ENCODE measurements at places on chromosomes 3 and 15.

GRCh38 chr3:64163755-64164148 is 61.5 kb downstream of the PRICKLE2 start:
- DNase-seq: no peak

GRCh38 chr3:190892395-190892902 is 30.0 kb upstream of the GMNC start:
- no peak for DNase-seq

GRCh38 chr3:172249039-172249438 is 199.2 kb downstream of the GHSR start:
- no peak for DNase-seq

- no peak for DNase-seq
Observed at GRCh38 chr3:113169891-113170452, 41.4 kb upstream of the BOC start.

DNA sequence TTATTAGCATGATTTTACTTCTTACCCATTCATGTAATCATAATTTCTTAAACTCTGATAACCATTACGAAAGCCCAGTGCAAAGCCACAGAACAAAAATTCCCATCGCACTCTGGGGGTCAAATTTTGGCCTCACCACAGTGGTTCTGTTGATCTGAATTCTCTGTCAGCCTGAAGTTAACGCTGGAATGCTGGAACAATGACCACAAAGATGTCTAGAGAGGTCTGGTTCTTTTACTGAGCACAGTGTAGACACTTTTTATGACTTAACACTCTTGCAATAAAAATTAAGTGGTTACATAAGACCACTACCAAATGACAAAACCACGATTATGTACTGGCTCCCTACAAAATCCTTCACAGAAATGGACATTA is 94.7 kb downstream of the PDZRN3 start:
- no peak for DNase-seq

- no peak for DNase-seq
Observed at GRCh38 chr3:190446573-190447279, 3.0 kb downstream of the TMEM207 start.

DNA sequence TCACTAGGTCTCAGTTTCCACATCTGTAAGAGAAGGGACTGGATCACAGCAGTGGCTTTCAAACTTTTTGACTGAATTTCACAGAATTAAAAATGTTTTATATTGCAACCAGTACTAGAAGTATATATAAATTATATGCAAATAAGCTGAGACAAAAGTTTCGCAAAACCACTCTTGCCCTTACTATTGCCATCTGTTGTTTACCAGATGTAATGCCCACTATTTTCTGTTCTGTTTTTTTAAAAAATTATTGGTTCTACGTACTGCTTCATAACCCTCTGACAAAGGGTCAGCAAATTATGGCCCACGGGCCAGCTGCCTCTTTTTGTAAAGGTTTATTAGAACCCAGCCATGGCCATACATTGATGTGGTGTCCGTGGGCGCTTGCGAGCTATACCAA is 44.8 kb downstream of the PDIA5 start:
- no peak for DNase-seq

- DNase-seq: no peak
Observed at GRCh38 chr15:98889930-98890695, 117.5 kb downstream of the PGPEP1L start.

- peak; percentile 30 for DNase-seq
Observed at GRCh38 chr15:75452865-75453702, 1.6 kb upstream of the SIN3A start.

- DNase-seq: no peak
Observed at GRCh38 chr3:73874606-73875369, 250.0 kb upstream of the PDZRN3 start.

DNA sequence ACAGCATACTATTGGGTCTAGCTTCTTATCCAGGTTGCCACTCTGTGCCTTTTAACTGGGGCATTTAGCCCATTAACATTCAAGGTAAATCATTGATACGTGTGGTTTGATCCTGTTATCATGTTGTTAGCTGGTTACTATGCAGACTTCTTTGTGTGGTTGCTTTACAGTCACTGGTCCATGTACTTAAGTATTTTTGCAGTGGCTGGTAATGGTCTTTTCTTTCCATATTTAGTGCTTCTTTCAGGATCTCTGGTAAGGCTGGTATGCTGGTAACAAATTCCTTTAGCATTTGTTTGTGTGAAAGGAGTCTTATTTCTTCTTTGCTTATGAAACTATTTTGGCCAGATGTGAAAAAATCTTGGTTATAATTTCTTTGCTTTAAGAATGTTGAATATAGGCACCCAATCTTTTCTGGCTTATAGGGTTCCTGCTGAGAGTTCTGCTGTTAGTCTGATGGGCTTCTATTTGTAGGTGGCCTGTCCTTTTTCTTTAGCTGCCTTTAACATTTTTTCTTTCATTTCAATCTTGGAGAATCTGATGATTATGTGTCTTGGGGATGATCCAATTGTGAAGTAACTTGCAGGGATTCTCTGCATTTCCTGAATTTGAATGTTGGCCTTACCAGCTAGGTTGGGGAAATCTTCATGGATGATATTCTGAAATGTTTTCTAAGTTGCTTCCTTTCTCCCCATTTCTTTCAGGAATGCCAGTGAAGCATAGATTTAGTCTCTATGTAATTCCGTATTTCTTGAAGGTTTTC is 39.3 kb downstream of the CCR1 start:
- DNase-seq: no peak

DNA sequence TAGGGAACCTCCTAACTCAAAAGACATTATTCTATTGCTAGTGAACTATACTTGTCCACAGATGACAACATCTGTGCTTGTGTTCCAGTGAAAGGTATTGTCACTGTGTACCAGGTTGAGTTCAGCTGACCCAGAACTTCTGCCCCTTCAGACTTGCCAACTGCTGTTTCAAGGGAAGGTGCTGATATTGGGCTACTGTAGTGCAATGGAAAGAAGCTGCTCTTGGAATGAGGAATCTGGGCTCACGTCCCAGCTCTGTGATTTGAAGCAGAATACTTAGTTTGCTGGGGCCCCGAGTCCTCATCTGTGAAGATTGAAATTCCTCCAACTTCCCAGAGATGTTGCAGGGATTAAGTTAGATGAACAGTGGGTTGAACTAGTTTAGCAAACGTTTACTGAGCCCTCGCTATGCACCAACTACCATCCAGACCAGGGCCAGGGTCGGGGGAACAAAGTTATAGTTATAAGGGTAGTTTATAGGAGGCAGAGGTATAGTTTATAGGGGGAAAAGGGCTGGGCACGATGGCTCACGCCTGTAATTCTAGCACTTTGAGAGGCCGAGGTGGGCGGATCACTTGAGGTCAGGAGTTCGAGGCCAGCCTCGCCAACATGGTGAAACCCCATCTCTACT is 15.9 kb upstream of the UMPS start:
- no peak for DNase-seq

GRCh38 chr3:170225166-170225565 is 2.9 kb downstream of the PRKCI start:
- DNase-seq: no peak

DNA sequence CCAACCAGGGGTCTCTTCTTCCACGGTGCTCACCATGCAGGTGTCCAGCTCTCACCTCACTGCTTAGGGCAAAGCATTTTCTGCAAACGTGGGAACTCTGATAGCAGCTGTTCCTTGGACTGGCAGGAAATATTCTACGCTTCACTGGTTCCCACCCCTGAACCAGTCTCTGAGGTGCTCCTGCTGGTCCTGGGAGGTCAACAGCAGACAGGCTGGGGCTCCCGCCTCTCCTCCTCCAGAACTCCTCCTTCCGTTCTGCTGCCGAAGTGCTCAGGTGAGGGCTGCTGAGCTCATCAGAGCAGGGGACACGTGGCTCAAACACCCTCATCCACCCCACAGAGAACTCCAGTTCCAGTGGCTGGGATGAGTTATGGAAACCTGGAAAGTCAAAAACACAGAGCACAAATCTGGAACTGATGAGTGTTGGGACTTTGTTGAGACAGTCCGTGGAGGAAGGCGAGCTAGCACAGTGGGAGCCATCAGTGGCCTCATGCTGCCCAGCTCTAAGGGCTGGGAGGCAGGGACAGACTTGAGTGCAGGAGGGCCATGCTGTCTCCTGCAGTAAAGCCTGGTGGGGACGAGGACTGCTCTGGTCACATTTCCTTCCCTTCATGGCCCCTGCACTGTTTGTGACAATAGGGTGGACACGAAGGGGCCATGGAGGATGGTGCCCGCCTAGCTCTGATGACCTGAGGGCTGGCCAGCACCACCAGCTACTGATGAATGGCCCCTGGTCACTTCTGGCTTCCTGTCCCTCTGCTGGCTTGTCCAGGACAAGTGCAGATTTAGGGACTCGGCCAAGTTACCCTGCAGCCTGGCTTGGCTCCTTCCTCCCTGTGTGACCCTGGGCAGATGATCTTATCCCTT is 137.8 kb downstream of the KLF13 start:
- DNase-seq: no peak

DNA sequence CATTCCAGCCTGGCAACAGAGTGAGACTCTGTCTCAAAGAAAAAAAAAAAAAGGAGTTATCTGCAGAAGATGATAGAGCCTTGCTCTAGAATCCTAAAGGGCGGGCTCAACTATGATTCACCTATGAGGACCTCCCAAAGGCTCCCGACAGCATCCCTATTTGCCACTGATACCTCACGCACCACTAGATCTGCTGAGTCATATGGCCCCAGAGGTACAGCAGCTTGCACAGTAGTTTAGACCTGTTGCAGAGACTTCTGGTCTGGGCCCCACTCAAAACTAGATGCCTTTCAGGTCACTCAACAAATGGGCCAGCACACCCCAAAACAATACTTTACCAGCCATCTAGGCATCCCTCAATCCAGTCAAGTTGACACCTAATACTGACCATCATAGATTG is 38.1 kb upstream of the PTX3 start:
- no peak for DNase-seq

GRCh38 chr3:18234717-18235335 is 190.3 kb downstream of the SATB1 start:
- DNase-seq: no peak

DNA sequence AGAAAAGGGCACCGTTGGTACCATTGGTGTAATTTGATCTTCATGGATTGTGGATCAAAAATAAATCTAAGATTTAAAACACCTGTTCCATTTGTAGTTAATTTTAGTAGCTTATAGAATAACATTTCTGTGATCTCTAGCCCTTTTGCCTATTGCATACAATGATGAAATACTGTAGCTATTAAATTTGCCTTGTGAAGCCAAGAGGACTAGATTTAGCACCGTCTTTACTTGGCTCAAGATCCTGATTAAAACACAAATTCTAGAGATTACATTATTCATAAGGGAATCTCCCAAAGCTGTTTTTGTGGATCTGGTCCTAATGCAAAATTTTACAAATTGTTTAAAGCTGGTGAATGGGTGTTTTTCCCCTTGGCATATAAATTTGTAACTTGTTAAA is 8.2 kb downstream of the TBC1D23 start:
- DNase-seq: no peak

- DNase-seq: no peak
Observed at GRCh38 chr15:53757906-53758305, 1.6 kb downstream of the WDR72 start.

DNA sequence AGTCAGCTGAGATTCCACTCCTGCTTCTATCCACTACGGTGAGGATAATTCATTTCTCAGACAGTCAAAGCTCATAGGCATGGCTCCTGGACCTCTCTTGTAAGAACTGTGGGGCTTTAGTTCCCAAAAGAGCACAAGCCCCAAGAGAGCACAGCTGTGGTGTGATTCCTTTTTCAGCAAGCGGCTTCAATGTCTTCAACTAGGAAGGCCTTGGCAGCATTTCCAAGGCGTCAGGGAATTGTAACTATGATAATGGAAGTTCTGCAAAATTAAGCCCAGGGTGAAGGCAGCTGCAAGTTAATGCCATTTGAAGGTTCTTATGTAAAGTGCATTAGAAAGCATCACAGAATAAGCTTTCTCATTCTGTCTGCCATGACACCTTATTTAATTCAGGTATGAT is 657.1 kb downstream of the GRM7 start:
- DNase-seq: no peak

DNA sequence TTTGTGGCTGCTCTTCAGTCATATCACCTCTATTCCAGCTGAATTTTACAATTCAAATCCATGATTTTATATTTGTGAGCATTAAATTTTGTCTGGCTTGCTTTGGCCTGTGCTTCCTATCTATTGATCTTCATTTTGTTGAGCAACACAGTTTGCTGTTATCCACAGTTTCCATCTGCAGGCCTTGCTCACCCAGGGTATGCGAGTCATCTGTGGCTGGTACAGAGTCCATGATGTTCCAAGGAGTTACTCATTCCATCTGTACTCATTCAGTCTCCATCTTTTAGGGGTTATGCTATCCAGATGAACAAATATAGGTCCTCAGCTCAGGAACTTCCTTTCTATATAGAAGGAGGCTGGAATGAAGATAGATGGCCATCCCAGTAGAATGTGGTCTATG is 70.1 kb upstream of the CCK start:
- DNase-seq: no peak

GRCh38 chr3:25663869-25664811 is 567 bp downstream of the TOP2B start:
- DNase-seq: peak; percentile 57

DNA sequence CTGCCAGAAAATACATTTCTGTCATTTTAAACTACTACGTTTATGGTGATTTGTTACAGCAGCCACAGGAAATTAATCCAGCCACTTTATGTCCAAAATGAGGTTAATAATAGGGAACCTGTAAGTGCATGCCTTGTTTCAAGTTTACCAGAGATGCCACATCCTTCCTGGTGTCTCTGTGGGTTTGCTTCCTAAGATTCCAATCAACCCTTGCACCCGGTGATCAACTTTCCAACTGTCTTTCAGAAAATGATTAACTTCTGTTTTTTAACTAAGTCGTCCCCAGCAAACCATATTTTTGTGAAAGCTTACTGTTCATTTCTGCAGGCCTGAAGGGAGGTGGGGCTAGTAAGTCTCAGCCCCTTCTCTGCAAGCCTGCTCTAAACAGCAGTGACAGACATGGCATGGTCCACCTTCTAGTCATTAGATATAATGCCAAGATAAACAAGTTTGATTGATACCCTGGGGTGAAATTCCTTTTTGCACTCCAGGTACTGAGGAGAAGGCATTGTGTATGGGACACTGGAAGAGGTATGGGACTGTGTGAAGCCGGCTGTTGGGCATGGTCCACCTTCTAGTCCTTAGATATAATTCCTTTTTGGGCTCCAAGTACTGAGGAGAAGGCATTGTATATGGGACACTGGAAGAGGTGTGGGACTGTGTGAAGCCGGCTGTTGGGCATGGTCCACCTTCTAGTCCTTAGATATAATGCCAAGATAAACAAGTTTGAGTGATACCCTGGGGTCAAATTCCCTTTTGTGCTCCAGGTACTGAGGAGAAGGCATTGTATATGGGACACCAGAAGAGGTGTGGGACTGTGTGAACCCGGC is 11.1 kb upstream of the TMC3 start:
- DNase-seq: no peak

DNA sequence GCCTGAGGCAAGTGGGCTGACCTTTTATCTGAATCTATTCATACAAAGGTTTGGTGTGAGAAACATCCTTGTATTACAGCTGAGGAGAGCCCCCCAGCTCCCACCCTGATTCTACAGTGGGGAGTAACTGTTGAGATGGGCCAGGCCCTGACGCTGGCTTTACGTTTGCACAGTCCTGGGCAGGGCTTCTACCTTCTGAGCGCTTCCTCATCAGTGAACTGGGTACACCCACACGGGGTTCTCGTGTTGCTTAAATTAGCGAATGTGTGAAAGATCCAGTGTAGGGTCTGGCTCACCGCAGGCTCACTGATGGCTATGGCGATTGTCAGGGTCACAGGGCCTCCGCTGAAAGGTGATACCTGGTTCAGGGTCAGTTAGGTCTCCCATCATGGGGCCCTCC is 7.3 kb upstream of the GHRL start:
- no peak for DNase-seq

GRCh38 chr3:126539558-126540250 is 15.7 kb downstream of the CHST13 start:
- no peak for DNase-seq

GRCh38 chr3:127097072-127097405 is 95.9 kb upstream of the PRR23E start:
- no peak for DNase-seq
